ENCODE measurements at places on chromosomes 1 and 21.
A peak's percentile ranks its signal among the peaks of the same experiment; 100 is the strongest.

- no peak for DNase-seq
These were observed 116.0 kb upstream of the KCNJ6 start for GRCh38 chr21:38032082-38032801.

GRCh38 chr1:35187816-35188342, 5.1 kb downstream of the SFPQ start:
- DNase-seq, result peak; percentile 35

DNA sequence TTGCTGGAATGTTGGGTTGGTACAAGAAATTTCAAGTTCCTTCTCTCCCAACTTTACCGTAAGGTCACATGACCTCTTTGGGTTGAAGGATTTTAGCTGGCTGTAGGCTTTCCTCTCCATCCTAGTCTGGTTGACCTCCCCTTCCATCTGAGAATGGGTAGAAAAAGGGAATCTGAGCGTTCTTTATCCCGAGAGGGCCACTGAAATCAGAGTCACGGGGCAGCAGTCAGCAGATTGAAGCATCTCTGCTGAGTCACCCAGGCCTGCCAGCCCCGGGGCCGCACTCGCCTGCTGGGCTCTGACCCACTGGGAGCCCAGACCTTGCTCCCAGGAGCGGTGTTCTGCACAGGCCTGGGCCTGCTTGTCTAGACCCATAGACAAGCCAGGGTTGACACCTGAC, 31.0 kb downstream of the TMCC2 start:
- no peak for DNase-seq

GRCh38 chr1:5988596-5989285, 3.5 kb downstream of the NPHP4 start:
- no peak for DNase-seq

DNA sequence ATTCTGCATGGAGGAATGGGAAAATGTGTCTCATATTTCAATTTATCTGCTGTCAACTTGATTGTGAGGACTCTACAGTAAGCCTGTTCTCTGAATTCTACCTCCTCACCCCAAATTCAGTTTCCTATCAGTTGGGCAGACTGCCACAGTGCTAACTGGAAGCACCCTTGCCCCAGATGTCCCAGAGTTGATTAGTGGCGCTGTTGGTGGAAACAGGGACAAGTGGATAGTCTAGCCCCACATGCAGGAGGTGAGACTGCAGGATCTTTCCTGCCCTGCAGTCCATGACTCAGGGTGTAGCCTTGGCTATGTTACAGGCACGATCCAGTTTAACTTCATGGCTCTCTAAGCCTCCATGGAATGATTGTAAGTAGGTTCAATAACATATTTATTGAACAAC, 22.1 kb downstream of the ADAM30 start:
- DNase-seq, result no peak

DNA sequence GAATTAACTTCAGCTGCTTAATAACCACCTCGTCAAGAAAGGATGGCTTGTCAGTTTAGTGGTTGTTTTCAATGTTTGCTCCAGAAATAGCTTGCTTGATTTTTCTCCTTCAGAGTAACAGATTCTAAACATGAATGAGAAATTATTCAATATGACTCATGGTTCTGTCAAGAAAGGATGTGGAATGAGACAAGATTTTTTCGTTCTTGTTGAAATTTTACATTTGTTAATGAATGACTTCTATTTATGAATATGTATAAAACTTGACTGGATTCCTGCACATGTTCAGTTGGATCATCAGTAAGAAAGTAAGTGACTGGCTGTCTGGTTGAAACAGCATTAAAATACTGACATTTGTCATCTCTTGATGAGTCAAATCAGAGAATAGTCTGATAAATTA, 38.3 kb downstream of the IFI44 start:
- DNase-seq, result no peak

- DNase-seq, result no peak
These were observed 16.4 kb downstream of the TNNT2 start for GRCh38 chr1:201360901-201361651.

DNA sequence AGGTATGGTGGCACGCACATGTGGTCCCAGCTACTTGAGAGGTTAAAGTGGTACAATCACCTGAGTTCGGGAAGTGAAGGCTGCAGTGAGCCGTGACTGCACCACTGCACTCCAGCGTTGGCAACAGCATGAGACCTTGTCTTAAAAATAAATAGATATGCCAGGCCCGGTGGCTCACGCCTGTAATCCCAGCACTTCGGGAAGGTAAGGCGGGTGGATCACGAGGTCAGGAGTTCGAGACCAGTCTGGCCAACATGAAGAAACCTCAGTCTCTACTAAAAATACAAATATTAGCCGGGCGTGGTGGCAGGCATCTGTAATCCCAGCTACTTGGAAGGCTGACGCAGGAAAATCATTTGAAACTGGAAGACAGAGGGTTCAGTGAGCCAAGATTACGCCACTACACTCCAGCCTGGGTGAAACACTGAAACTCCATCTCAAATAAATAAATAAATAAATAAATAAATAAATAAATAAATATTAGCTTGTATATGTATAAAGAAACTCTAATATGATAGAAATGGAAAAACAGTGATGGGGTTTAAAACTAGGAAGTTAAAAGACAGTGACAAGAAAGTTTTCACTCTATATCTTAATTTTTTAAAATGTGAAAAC, 18.8 kb downstream of the GATAD2B start:
- DNase-seq, result no peak

DNA sequence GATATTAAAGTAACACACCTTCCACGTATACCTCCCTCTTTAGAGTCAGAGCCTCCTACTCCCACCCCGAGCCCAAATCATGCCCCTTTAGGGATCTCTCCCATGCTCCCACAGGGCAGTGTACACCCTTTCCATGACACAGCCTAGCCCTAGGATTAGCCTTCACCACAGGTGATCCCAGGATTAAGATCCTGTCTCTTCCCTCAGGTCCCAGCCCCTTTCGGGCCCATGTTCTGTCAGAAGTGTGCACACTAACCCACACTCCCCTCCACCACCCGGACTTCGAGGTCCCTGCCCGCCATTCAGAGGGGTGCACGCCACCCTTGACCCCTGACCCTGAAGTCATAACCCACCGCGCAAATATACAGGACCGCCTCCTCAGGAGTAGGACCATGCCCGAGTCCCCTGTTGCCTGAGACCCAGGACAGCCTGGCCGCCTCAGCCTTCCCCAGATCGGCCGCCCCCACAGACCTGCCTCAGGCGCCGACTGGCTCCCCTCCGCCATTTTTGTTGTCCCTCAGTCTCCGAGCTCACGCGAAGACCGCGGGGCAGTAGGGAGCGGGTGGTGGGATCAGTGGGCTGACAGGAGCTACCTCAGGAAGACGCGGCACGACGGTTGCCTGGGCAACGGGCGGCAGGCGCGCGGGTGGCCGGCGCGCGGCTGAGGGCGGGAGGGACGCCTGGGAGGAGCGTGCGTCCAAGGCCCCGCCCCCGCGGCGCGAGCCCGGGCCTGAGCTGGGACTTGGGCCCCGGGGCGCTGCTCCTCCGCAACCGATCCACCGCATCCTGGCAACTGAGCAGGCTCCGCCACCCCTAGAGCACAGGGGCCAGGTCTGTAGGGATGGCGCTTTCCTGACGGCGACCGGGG, at the start of gene AGBL4:
Gene AGBL4 (minus strand): TSS at position 663 of the 868 bp plus-strand sequence.
- no peak for DNase-seq

DNA sequence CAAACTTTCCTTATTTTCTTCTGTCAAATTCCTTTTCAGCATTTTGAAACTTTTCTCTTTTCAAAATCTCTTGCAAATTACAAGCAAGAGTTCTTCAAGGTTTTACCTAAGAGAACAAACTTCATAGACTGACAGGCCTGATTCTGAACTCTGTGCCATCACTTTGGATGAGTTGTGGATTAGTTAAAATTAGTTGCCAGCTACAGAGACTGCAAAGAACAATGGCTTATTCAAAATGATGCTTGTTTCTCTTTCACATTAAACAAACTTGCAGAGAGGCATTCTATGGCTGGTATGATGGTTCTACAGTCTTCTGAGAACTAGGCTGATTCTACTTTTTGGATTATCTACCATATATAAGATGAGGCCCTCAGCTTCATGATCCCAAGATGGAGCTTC, 3.8 kb downstream of the LRRC8B start:
- DNase-seq, result no peak

- no peak for DNase-seq
These were observed 293.2 kb downstream of the DUSP10 start for GRCh38 chr1:221448585-221449175.
